Esophagus muscularis mucosa (tissue), 4 donors: ENCODE measurements at places on chromosomes 6 and 20. TPM values are rescaled to one million over a fixed set of nuclear protein-coding genes. Genes with fewer than 3 reads are reported as not detected.

Gene LTB
- not detected for total RNA-seq

Gene CEP162
- total RNA-seq: 7.5 TPM

Gene TNNC2
- total RNA-seq: 2.1 TPM

Gene NOTCH4
- 19.9 TPM for total RNA-seq

Gene ULBP2
- not detected for total RNA-seq

Gene GHRH
- not detected for total RNA-seq

Gene IL17F
- total RNA-seq: not detected

Gene ESR1
- 0.83 TPM for total RNA-seq

Gene SLC18B1
- 6.0 TPM for total RNA-seq

Gene ULBP1
- 0.17 TPM for total RNA-seq

Gene SYCP2
- total RNA-seq: 1.2 TPM

Gene CASP8AP2
- total RNA-seq: 20.8 TPM

Gene ADGRF4
- total RNA-seq: 0.52 TPM

Gene SLC17A9
- 5.2 TPM for total RNA-seq

Gene SERINC3
- total RNA-seq: 140 TPM

Gene LINC00237
- not detected for total RNA-seq

Gene SAMD3
- not detected for total RNA-seq

Gene GSTA4
- 18.2 TPM for total RNA-seq

Gene DST
- 487 TPM for total RNA-seq

Gene PHIP
- 32.4 TPM for total RNA-seq

Gene LGSN
- not detected for total RNA-seq

Gene GRIK2
- 1.7 TPM for total RNA-seq

Gene DAAM2
- 221 TPM for total RNA-seq

Gene TPX2
- under 0.01 TPM for total RNA-seq

Gene C20orf204
- total RNA-seq: 0.42 TPM

Gene SEL1L2
- not detected for total RNA-seq

Gene BPI
- 0.92 TPM for total RNA-seq

Gene EYA4
- total RNA-seq: 1.5 TPM

Gene SLC32A1
- not detected for total RNA-seq

Gene TMEM14C
- 140 TPM for total RNA-seq
